Brain pericyte (primary cell): ENCODE measurements at places on chromosomes 5 and 9.

DNA sequence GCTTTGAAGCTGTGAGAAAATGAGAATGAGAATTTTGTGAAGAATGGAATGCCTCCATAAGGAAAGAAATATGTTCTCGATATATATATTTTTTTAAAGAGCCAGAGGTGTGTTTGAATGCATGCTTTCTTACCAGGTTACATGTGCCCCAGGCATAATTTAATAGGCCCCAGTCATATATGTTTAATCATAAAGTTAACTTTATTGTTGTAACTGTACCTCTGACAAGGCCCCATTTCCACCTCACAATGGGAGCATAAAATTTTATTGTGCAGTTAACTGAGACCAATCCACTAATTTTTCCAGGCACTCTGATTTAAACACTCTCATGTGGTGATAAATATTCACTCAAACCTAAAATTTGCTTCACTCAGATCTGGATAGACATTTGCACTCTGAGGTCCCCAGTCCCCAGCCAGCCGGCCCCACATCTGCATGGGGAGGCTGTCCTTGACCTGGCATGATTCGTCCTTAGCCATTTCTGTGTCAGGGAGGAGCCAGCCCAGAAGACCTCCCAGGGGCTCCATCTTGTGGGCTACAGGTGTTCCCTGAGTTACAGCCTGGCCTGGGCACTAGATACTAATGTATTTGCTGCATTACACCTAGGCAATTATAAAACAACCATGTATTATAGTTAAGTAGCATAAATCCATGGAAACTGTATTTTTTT lies 245.8 kb downstream of the MTRR start:
- no peak for DNase-seq

- no peak for DNase-seq
These were observed 31.7 kb upstream of the GNA14 start for GRCh38 chr9:77679661-77680368.

DNA sequence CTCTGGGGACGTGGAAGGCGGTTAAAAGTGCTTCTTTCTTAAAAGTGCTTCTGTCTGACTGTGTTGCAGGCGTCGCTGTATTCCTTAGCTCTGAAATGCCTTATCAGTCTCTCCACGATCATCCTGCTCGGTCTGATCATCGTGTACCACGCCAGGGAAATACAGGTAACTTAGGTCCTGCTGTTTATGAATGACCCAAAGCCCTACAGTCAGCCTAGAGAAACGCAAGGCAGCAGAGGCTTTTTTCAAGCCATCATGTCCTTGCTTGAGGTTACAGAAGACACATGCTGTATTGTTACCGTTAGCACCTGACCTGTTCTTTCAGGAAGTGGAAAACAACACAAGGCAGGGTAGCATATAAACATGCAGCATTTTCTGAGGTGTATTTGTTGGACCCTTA lies 2.0 kb downstream of the KCNN2 start:
- DNase-seq: no peak

DNA sequence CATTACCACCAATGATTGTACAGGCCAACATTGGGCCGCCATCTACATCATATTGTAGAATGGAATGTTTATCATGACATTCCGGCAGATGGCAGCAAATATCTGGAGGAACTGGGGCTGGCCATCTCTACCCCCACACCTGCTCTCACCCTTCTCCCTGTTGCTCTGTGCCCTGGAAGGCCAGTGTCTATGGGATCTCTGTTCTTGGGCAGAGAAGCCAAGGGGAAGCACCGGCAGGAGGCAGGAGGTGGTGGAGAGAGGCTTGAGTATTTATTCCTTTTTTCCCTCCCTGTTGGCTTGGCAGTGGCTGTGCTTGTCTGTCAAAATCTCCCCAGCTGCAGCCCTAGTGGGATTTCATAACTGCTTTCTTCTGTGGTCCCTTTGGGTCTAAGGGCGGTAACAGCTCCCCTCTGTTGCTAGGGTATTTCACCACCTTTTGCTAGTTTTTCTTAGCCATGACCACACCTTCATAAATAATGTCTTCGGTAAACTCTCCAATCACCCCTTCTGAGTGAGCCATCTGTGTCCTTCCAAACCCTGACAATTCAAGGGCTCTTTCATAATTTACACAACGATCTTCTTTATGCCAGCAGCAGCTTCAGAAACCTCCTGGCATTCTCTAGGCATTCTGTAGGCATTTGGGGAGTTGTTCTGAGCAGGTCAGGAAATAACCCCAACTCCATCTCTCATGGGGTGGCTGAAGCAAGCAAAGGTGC lies 225.8 kb downstream of the MELK start:
- DNase-seq: no peak

DNA sequence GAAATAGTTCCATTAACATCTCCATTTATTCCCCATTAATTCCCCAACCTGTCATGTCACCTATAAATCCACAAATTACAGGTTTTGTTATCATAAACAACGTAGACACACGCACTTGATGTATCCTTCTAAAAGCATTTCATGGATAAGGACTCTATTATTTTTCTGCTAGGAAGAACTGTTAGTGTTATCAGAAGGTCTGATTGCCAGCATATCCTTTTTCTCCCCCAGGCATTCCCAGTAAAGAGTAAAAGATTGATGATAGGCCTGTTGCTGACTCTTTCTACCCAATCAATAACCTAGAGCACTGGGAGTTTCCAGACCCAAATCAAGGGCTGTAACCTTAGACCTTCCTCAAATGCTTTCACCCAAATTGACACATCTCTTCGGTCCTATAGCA lies 60.8 kb downstream of the RFK start:
- no peak for DNase-seq

- DNase-seq: no peak
These were observed 27.9 kb upstream of the GLRX start for GRCh38 chr5:95850391-95850894.

DNA sequence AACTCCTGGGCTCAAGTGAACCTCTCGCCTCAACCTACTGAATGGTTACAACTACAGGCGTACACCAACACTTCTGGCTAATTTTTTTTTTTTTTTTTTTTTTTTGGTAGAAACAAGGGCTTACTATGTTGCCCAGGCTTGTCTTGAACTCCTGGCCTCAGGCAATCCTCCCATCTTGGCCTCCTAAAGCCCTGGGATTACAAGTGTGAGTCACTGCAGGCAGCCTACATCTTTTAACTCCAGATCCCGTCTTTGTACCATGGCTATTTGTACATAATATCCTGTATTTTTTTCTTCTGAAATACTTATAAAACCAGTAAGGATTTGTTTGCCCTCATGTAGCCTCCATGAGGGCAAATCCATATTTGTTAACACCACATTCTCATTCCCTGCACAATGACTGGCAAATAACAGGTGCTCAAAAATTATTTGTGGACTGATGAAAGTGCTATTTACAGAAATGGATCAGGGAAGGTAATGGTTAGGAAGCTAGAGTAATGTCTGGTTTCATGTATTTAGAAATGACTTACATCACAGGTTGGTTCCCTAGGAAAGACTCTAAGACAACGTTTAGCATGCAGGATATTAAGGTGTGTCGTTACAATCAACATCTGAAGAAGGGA lies 51.9 kb upstream of the POU5F2 start:
- DNase-seq: no peak

DNA sequence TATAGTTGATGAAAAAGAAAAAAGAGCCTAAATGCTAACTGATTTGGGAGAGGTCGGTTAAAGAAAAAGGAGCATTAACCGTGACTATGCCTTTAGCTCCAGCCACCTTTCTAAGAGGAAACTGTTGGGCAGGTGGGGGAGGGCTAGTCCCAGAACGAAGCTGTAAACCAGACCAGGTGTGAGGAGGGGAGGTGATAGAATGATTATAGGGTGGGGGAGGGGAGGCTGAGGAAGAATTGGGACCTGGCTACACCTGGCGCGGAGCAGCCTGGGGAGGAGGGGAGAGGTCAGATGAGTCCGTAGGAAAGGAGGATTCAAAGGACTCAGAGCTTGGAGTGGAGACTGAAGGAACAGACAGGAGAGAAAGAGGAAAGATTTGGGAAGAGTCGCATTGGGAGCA lies 73.4 kb downstream of the PHAX start:
- DNase-seq: no peak

DNA sequence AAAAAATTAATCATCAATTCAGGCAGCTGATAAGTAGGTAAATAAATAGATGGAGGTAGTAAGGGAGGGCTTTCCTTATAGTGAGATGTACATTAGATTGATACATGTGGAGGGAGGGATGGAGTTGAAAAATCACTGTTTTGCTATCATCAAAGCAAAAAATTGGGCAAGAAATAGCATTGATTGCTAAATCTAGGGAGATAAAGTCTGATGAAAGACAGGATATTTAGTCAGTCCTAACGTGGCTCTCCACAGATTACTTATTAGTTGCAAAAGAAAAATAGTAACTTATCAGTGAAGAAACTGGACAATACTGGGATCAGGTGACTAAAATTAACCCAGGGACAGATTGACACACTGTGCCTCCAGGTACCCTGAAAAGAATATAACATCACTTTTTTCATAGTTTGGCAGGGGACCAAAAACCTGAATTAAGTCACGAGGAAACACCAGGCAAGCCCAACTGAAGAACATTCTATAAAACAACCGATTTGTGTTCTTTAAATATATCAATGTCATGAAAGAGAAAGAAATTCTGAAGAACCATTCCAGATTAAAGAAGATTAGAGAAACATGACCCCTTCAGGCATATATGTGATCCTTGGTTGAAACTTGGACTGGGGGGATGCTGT lies 27.1 kb upstream of the GOLPH3 start:
- DNase-seq: no peak

DNA sequence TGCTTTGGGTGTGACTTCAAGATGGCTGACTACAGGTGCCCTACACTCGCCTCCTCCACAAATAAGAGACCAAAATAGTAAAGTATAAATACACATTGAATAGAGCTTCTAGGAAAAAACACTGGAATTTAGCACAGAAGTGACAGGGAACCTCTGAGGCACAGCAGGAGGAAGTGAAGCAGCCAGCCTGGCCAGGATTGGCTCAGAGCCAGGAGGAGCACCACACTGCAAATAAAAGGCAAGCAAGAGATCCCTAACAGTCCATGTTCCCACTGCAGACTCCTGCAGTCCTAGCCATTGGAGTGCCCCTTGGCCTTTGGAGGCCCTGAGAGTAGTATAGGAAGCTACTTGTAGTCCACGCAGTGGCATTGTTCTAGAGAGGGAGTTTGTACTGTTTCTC lies 186.7 kb upstream of the TLX3 start:
- no peak for DNase-seq

- DNase-seq: no peak
These were observed 191.8 kb downstream of the GAS1 start for GRCh38 chr9:86755561-86755941.

GRCh38 chr5:16809395-16810207 lies 126.5 kb downstream of the MYO10 start:
- no peak for DNase-seq

GRCh38 chr5:66680804-66681203 lies 84.6 kb downstream of the MAST4 start:
- no peak for DNase-seq

DNA sequence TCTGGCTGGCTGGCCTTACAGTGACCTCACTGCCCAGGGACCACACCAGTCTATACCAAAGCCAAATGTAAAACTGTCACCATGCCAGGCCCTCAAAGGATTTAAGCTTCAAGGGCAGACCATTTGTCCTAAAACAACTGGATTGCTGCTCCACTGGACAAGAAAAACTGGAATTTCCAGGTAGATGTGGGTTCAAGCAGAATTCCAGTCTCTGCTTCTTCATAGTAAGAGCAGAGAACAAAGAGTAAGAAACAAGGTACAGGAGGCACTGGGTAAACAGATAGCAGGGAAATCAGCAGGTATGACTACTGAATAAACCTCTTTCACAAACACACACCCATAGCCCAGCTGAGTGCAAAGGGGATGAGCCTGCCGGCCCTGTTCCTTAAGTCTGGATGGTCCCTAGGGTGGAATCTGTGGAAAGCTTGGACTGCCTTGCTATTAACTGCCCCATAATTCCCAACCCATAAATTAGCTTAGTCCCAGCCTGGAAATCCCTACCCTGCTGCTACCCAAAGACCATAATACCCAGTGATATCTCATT lies 5.5 kb downstream of the B4GALT1 start:
- no peak for DNase-seq

GRCh38 chr9:137273095-137273490 lies 4.4 kb upstream of the TOR4A start:
- no peak for DNase-seq

DNA sequence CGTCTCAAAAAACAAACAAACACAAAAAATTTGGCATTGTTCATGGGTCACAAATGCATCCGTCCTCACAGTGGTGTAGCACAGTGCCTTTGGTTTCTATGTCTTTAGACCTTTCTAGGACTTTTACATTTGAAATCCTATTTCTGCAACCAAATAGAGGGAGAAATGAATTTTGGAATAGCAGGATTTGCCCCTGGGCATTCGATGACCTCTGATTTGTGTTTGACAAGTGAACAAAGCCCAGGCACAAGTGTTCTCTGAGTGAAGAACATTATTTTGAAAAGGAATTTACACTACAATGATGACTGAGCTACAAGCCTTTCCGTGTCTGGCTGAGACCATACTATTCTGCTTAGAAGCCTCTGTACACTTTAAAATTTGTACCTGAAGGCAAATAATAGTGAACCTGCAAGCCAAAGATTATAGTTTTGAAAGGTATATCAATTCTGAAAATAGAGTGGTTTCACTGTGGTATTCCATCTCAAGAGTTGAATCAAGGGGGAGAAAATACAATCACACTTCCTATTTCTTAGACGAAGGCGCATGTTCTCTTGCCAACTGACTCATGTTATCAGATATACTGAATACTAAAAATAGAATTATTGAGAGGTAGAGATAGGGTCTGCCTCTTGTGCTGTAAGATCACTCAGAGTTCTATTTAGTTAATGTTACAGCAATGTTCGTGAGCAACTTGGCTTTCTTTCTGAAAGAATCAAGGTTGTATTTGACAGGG lies 297.6 kb downstream of the KDM4C start:
- no peak for DNase-seq

DNA sequence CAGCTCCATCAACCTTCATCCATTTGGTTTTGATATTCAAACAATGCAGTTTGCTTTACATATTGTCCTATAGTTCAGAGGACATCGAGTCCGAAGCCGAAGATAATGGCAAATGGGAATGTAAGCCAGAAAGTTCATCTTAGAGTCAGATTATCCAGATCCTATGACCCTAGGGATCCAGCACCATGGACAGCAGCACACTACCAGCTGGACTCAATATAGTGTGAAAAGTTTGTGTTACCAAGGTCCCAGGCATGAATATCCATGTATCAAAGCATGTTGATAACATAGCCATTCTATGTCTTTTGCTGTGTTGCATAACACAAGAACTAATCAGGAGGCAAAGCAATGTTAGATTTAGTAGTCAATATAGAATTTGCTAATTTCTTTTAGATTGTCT lies 46.3 kb downstream of the FSTL4 start:
- DNase-seq: no peak
